Stimulated activated CD4-positive, alpha-beta T cell treated with anti-CD3 and anti-CD28 coated beads, TNF-alpha, amount 100 ng/mL, for 4 hours (primary cell): ENCODE measurements at places on chromosomes 13 and 19.

DNA sequence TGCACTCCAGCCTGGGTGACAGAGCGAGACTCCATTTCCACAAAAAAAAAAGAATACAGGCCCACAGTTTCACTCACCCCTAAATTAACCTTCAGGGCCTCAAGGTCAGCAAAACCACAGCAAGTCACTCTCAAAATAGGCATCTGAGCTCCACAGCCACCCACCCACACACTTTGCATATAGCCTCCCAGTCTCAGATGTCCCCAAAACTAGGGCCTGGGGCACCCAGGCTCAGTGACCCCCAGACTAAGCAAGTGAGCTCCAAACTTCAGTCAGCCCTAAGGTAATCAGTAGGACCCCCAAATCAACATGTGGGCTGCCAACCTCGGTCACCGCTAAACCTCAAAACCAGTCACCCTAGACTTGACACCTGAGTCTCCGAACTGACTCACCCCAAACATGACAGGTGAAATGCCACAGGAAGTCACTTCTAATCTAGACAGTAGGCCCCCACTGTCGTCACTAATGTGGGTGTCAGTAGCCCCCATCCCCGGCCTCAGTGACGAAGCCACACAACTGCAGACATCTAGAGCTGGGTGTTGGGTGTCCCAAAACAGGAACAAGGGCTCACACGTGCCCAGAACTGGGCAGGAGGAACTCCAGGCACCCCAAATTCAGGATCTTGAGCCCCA lies 13.9 kb downstream of the RABAC1 start:
- DNase-seq: peak; percentile 76

- no peak for DNase-seq
Observed at GRCh38 chr13:44272692-44273091, 100.9 kb upstream of the SERP2 start.

- DNase-seq: no peak
Observed at GRCh38 chr13:33179463-33179862, 106.1 kb downstream of the STARD13 start.

- DNase-seq: no peak
Observed at GRCh38 chr13:95185311-95185710, 115.9 kb downstream of the ABCC4 start.

DNA sequence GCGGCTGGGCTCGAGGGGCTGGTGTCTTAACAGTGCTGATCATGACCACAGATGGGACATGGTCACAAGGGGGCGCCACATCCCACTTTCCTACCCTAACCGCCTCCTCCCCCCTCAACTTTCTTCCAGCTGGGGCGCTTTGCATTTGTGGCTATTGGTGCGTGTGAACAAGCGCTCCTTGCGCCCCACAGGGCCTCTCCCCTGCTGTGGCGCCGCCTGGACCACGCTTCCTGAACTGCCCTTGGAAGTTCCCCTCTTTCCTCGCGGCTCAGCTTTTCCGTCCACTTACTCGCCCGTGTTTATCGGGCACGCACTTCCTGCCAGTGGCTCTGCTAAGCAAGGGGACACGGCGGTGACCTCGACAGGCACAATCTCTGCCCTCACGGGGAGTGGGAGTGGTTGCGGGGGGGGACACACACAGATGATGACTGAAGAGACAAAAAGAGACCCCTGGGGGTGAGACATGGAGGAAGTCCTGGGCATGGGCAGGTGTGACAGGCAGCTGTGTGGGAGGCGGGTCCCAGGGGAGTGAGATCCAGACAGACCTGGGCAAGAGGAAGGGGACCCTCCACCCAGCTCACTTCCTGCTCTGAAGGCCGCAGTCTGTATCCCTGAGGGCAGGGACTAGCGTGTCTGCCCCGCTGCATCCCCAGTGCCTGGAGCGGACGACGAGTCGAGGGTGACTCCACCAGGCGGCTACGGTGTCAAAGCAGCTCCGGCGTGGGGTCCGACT lies 40.3 kb downstream of the ZNF787 start:
- DNase-seq: peak; percentile 52

DNA sequence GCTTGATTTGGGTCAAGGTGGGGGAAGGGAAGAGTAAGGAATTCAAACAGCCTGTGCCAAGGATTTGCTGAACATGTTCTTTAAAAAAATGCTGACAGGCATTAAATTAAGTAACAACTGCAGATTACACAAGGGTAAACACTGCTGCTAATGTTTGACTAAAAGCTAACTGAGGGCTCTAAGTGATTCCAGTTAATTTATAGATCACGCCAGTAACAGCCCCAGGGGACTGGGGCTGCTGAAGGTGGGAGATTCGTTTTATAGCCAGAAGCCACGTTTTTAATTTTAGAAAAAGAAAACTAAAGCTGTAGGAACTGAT lies 321.7 kb downstream of the DLEU7 start:
- no peak for DNase-seq

DNA sequence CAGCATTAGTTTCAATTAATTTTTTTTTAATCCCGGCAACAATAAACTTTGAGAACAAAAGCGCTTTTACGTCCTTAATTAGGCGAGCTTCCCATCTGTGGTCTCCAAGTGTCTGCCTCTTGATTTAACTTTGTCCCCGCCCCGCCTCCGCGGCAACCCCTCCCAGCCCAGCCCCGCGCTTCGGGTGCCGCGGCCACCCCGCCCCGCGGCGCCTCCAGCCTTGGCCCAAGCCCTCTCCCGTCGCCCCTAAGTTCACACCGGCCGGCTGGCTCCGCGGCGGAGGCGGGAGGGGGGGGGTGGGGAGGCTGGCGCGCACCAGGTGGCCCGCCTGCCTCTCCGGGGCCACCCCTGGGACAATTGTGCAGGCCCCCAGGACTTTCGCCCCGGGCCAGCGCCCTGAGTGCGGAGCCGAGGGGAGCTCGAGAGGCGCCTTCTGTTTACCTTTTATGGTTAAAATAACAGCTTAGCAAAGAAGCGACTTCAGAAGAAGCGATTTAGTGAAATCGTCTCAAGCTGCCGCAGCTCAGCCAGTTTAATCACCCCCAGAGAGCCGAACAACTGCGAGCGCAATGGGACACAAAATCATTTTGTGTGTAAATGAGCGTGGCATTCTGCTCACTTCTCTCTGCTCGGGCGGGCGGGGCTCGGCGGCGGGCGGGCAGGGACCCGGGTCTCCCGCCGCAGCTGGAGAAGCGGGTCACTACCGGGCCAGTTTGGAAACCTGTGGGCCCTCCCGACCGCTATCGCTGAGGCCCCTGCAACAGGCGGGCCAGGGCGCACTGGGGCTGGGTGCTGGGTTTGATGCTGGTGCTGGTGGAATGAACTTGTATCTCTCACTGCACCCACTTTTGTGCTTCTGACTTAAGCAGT lies 1.4 kb downstream of the KCTD15 start:
- DNase-seq: no peak
